ENCODE measurements at places on chromosomes 4 and X. TPM values are rescaled to one million over a fixed set of nuclear protein-coding genes. Genes with fewer than 3 reads are reported as not detected.

Gene UCP1
- not detected for total RNA-seq

Gene PRPS1
- 25.6 TPM for total RNA-seq

Gene CCNA2
- total RNA-seq, result 1.2 TPM

DNA sequence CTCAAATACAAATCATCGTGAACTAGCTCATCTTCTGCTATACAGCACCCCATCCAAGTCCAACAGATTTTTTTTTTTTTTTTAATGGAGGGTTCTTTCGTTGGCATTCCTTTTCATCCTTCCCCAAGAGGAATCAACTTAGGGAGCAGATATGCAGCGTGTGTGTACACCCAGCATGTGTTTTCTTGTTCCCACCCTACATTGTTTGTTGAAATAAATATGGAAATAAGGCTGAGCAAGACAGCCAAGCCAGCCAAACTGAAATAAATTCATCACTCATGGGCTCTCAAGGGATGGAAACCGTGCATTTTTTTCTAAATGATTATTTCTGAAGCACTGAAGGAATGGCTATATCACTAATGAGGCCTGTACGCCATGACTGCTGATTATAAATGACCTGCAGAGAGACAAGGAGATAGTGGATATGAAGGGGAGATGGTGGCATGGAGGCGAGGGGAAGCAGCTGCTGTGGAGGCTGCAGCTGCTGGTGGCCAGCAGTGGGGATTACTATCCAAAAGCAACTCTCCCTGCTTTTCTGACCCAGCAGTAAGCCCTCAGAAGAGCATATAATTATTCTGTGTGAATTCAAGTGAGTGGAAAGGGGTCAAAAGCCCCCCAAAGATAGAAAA lies 173.9 kb downstream of the MGST2 start:
- H3K27me3 ChIP-seq, result no peaks in the 10 kb centered on the region
- H3K4me3 ChIP-seq, result no peak overlapping the region
- DNase-seq, result no peak
- no peak overlapping the region for H3K27ac ChIP-seq

DNA sequence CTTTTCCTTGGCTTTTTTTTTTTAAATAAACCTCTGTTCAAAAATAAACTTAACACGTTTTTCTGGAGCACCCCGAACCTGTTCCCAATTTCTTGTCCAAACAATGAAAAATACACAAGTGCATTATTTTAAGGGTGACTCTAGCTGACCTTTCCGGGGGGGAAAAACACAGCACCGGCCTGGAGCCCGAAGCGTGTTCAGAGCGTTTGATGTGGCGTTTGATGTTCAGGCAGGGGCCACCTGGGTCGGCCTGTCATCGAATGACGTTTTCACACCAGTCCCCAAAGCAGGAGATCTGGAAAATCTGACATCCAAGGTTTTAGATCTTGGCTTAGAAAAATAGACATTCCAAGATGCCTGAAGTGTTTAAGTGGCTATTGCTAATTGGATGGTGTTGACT lies 282.1 kb downstream of the SHOX start:
- no peak overlapping the region for H3K27ac ChIP-seq
- DNase-seq, result no peak
- H3K4me3 ChIP-seq, result no peak overlapping the region
- H3K4me1 ChIP-seq, result no peaks in the 10 kb centered on the region

- H3K4me1 ChIP-seq, result no peaks in the 10 kb centered on the region
- DNase-seq, result no peak
- no peaks in the 10 kb centered on the region for H3K27me3 ChIP-seq
Observed at GRCh38 chr4:118745357-118745756, 60.2 kb downstream of the METTL14 start.

- no peaks in the 10 kb centered on the region for H3K36me3 ChIP-seq
- H3K4me3 ChIP-seq, result no peak overlapping the region
- H3K27me3 ChIP-seq, result no peaks in the 10 kb centered on the region
- H3K27ac ChIP-seq, result no peak overlapping the region
Observed at GRCh38 chrX:115408771-115409400, 119.4 kb downstream of the LUZP4 start.

DNA sequence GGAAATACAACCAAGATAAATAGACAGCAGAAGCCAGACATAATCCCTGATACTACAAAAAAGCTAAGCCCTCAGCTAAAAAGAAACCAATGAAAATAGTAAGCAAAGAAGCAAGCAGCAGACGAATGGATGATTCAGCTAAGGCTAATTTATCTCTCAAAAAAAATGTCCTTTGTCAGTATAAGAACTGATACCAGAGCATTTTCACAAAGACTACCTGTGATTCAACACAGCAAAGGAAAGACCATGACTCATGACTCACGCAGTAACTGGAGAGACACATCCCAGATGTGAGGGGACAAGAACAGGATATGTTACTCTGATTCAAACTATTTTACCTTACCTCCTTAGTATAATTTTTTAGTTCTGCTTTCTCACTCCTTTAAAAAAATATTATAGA lies 22.7 kb upstream of the TMPRSS11F start:
- H3K27ac ChIP-seq, result no peak overlapping the region
- H3K4me3 ChIP-seq, result no peak overlapping the region
- H3K27me3 ChIP-seq, result no peaks in the 10 kb centered on the region
- no peaks in the 10 kb centered on the region for H3K4me1 ChIP-seq
- no peaks in the 10 kb centered on the region for H3K36me3 ChIP-seq

- H3K4me3 ChIP-seq, result no peak overlapping the region
- DNase-seq, result no peak
- H3K36me3 ChIP-seq, result no peaks in the 10 kb centered on the region
- no peaks in the 10 kb centered on the region for H3K4me1 ChIP-seq
Observed at GRCh38 chr4:153112041-153112441, 92.2 kb upstream of the TRIM2 start.

DNA sequence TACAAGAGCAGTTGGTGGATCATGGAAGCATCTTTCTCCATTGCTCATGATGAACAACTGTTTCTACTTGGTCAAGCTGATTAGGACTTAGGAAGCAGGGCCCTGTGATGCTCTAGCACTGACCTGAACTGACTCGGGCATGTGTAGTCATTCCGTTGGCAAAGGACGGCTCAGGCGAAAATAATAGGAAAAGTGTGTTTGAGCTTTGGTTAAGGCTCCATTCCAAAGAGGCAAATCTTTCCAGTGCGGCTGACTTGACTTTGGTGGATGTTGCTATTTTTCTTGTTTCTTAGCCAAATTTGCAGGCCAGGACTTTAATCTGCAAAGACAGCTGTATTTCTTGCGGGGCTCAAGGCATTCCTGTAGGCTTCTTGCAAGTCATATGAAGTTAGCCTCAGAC lies 39.5 kb downstream of the ZNF518B start:
- H3K4me3 ChIP-seq, result no peak overlapping the region
- H3K27me3 ChIP-seq, result no peaks in the 10 kb centered on the region
- no peak overlapping the region for H3K27ac ChIP-seq
- H3K36me3 ChIP-seq, result no peaks in the 10 kb centered on the region
- no peaks in the 10 kb centered on the region for H3K4me1 ChIP-seq
- no peak for DNase-seq

GRCh38 chrX:9376111-9376510 lies 88.7 kb upstream of the TBL1X start:
- H3K4me3 ChIP-seq, result no peak overlapping the region
- no peaks in the 10 kb centered on the region for H3K36me3 ChIP-seq
- no peaks in the 10 kb centered on the region for H3K4me1 ChIP-seq
- H3K27me3 ChIP-seq, result no peaks in the 10 kb centered on the region
- no peak overlapping the region for H3K27ac ChIP-seq

DNA sequence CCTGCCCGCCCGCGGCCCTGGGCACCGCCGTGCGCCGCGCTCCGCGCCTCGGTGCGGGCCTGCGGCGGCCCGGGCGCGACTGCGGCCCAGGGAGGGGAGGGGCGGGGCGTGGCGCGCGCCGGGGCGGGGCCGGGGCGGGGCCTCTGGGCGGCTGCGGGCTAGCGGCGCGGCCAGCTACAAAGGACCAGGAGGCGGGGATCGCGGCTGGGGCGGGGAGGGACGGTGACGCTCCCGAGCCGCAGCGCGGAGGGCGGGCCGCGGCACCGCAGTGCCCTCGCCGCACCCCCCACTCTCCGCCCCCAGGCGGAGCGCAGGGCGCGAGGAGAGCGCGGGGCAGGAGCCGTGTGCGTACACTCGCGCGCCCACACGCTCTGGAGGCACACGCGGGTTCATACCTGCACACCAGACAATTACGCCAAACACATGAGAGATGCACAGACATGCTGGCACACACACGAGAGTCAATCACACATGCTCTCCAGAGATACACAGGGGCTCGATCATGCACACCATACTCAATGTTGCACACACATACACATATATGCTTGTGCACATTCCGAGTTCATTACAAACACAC lies at the start of gene CRMP1:
Gene CRMP1 (minus strand): TSS at position 83 of the 577 bp plus-strand sequence. CDS start 117 bp downstream, outside the sequence.
- no peak for DNase-seq
- peaks cover 5% of the 10 kb centered on the region for H3K4me1 ChIP-seq
- H3K27ac ChIP-seq, result no peak within 1 kb of the TSS
- no peaks in the 10 kb centered on the region for H3K36me3 ChIP-seq
- peaks cover 59% of the 10 kb centered on the region for H3K27me3 ChIP-seq

DNA sequence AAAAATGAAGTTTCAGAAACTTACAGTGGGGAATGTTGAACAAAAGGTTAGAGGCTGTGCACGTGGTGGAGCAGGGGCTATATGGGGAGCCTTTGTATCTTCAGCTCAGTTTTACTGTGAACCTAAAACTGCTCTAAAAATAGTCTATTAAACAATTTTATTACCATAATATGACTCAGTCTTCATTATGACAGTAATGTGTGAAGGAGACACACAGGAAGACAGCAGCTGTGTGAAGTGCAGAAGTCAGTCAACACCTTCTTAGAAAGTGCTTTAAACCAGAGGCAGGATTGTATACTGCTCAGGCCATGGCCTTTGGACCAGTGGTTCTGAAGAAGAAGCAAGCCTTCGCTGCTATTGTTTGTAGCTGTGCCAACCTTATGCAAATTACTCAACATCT lies 89.7 kb downstream of the ARHGAP10 start:
- H3K4me3 ChIP-seq, result no peak overlapping the region
- no peaks in the 10 kb centered on the region for H3K27me3 ChIP-seq
- no peak overlapping the region for H3K27ac ChIP-seq
- no peaks in the 10 kb centered on the region for H3K36me3 ChIP-seq
- H3K4me1 ChIP-seq, result peaks cover 28% of the 10 kb centered on the region
- no peak for DNase-seq

DNA sequence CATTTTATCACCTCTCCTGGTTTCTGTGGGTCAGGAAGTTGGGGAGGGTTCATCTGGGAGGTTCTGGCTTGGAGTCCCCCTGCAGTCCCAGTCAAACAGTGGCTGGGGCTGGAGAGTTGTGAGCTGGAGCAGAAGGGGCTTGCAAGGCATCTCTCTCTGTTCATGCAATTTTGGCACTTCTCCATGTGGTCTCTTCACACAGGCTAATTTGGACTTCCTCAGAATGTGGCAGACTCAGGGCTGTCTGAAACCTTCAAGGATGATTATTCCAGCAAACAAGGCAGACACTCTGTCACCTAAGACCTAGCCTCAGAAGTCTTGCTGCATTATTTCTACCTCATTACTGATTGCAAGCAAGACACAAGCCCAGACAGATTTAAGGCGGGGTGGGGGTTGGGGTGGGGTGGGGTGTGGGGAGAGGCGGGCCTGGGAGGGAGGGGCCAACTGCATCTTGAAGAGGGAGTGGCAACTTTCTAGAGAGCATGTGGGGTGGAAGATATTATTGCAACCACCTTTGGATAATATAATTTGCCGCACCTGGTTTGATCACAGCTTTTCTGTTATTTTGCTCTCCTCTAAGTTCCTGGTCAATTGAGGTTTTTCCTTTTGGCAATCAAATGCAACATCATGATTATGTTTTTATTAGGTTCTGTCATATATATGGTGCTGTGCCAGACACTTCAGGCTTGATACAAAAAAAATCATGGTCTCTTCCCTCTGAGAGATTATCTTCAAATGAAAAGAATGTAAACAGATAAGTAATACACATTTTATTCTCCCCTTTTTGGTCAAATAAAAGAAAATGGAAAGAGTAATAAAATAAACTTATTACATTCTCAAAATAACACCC lies 799.5 kb downstream of the RPA4 start:
- H3K27ac ChIP-seq, result no peak overlapping the region
- H3K36me3 ChIP-seq, result no peaks in the 10 kb centered on the region
- no peaks in the 10 kb centered on the region for H3K4me1 ChIP-seq
- no peak for DNase-seq
- no peaks in the 10 kb centered on the region for H3K27me3 ChIP-seq

GRCh38 chr4:17866810-17867209 lies 56.0 kb downstream of the NCAPG start:
- H3K36me3 ChIP-seq, result no peaks in the 10 kb centered on the region
- H3K4me1 ChIP-seq, result no peaks in the 10 kb centered on the region
- no peak overlapping the region for H3K27ac ChIP-seq
- no peak for DNase-seq
- no peaks in the 10 kb centered on the region for H3K27me3 ChIP-seq

DNA sequence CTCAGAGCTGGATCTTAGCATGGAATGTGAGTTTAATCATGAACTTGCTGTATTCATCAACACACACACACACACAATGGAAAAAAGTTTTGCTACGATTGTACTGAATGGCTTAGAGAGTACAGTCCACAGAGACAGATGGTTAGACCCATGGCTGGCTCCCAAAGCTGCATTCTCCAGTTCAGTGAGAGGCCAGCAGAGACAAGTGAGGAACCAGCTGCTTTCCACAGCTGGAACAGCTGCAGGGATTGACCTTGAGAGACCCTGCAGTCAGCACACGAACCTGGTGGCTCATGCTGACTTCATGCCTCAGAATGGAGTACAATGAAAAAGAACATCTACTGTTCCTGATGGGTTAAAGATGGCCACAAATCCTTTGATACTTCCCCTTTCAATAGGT lies 94.5 kb downstream of the DHX15 start:
- no peak for DNase-seq
- H3K27ac ChIP-seq, result no peak overlapping the region
- no peaks in the 10 kb centered on the region for H3K27me3 ChIP-seq
- H3K4me3 ChIP-seq, result no peak overlapping the region
- no peaks in the 10 kb centered on the region for H3K4me1 ChIP-seq
- H3K36me3 ChIP-seq, result no peaks in the 10 kb centered on the region

DNA sequence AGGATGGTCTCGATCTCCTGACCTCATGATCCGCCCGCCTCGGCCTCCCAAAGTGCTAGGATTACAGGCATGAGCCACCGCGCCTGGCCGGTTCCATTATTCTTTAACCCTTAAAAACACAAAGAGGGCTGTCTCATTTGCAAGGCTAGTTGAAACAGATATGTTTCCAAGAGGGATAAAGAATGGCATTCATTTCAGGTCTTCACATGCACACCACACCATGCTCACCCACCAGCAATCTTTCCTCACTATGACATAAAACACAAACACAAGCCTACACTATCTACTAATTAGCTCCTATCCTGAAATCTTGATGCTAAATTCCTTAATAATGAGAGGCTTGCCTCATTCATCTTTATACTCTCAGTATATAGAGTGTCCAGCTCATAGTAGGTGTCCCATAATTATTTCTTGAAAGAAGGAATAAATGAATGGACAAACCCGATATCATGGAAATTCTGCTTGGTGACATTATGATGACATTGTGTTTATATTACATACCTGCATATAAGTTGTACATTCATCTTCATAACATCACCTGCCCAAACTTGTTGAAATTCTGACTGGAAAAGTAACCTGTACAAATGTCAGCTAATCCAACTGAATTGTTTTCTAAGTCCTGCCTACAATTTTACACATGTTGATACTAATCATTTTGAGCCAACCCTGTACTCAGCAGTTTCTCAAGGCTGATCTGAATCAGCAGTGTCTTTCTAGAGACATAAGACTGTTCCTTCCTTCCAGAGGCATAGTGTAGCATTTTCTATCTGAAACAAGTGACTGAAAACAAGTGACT lies 408.5 kb downstream of the KLHL13 start:
- no peaks in the 10 kb centered on the region for H3K4me1 ChIP-seq
- no peaks in the 10 kb centered on the region for H3K27me3 ChIP-seq
- H3K4me3 ChIP-seq, result no peak overlapping the region
- DNase-seq, result no peak
- no peaks in the 10 kb centered on the region for H3K36me3 ChIP-seq
- H3K27ac ChIP-seq, result no peak overlapping the region

- no peak for DNase-seq
- no peaks in the 10 kb centered on the region for H3K27me3 ChIP-seq
- no peaks in the 10 kb centered on the region for H3K4me1 ChIP-seq
- no peak overlapping the region for H3K4me3 ChIP-seq
Observed at GRCh38 chrX:69552512-69552911, 48.4 kb downstream of the NALF2 start.

Measured in upper lobe of right lung (tissue), 1 donor.